ENCODE measurements at places on chromosomes 12 and 14.
A peak's percentile ranks its signal among the peaks of the same experiment; 100 is the strongest.

DNA sequence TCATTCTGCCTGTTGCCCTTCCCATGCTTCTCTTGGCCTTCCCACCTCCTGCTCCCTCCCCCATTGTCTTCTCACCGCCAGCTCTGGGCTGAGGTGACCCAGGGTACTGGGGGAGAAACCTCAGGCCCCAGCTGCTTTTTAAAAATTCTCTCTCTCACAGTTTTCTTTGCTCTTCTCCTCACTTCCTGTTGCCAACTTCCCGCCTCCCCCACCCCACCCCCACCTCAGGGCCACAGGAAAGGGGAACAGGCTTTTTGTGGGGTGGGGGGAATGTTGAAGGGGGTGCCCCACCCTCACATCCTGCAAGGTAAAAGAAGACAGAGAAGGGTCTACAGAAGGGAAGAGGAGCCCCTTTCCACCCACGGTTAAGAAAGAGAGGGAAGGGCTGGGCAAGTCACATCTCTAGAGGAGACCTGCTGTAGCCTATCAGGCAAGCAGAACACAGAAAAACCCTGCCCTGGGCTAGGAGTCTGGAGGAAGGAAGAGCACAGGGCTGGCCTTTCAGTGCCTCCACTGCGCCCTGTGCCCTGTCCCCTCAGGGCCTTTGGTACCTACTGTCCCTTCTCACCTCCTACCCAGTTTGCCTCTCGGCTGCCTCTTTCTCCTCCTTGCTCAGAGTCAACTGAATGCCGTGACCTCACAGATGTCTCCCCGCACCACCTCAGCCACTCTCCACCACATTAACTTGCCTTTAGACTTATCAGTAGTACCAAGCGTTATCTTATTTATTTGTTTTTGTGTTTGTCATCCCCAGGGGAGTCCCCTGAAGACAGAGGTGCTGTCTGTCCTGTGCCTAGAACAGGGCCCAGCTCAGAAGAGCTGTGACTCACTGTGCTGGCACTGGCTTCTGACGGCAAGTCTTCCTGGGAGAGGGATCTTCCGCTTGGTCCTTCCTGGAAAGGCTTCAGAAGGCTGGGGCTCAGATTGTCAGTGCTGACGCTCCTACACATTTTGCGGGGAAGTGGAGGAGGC lies 1.7 kb downstream of the ARHGAP9 start:
- DNase-seq = no peak

DNA sequence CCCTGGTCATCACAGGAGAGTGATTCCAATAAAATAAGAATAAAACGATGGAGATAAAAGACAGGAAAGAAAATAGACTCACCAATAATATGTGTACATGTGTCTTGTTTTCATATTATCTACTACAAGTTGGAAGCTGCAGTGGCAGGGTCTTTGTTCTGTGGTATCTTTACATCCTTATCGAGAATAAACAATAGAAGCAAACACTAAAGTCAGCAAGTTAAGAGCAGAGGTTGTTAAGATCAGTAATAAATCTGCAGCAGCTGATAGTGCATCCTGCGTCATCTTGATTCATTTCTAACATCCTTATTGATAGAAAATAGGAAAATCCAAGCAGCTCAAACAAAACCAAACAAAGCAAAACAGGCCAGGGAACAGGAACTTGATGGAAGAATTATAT lies 107.4 kb downstream of the RPS29 start:
- DNase-seq = no peak

GRCh38 chr12:53336181-53336681 lies at the start of gene SP7:
Gene SP7 (minus strand): TSS chr12:53336354. CDS start chr12:53335646, 708 bp downstream.
- no peak for DNase-seq

- peak; percentile 22 for DNase-seq
Observed at GRCh38 chr14:54776361-54777001, 126.1 kb downstream of the GCH1 start.

DNA sequence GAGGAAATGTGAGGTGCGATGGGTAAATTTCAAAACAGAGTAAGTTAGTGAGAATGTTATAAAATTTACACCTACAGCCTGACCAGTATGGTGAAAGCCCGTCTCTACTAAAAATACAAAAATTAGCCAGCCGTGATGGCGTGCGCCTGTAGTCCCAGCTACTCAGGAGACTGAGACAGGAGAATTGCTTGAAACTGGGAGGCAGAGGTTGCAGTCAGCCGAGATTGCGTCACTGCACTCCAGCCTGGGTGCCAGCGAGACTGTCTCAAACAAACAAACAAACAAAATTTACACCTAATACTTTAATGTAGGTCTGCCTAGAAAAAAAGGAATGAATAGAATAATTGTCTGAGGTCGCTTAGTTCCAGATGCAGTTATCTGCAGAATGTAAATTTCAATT lies 37.6 kb downstream of the SLC2A14 start:
- DNase-seq = no peak

DNA sequence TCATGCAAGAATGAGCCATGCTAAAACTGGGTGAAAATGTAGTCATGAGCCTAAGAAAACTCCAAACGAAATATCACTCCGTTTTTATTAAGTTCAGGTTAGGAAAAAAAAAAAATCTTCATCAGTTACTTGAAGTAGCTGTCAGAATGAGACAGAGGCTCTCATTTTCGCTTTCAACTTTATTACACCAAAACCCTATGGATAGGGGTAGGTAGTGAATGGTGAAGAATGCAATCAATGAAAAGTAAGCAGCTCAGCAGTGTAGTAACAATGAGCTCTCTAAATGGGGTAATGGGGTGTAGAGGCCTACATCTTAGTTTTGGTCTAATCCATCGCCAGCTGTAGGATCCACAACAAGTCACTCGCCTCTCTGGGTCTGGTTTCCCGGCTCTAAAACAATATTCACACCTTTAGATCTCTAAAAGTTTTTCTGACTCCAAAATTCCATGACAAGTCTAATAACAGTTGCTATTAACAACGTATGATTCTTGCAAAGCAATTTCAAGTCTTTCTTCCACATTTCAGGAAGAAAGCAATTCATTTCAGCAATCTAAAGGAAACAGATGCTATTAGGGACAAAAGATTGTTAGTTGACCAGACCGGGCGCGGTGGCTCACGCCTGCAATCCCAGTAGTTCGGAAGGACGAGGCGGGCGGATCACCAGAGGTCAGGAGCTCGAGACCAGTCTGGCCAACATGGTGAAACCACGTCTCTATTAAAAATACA lies 1.7 kb downstream of the BTBD7 start:
- no peak for DNase-seq

DNA sequence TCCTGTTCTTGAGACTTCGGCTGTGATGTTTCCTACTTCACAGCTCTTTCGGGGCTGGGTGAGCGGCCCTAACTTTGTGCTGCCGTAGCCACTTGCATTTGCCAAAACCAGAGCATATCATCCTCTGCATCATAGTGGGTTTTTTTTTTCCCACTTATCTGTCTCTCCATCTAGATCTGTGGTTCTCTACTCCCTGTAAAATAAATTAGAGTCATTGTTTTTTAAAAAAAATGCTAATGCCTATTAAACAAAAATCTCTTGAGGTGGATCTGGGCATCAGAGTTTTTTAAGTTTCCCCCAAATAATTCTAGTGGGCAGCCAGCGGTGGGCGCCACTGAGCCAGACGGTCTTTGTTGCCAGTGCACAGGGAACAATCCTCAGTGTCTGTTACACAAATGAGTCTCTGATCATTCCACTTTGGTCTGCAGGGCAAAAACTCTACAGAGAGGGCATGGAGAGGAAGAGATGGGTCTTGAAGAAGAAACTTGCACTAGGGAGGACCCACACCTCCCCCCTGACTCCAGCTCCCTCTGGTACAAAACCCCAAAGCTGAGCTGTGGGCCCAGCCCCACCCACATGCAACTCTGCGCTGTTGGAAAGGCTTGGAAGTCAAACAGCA lies 62.4 kb upstream of the BCL2L14 start:
- no peak for DNase-seq

- DNase-seq = no peak
Observed at GRCh38 chr12:63151623-63152320, 771 bp upstream of the AVPR1A start.

GRCh38 chr12:80632835-80633234 lies 74.6 kb upstream of the MYF6 start:
- DNase-seq = peak; percentile 14

- no peak for DNase-seq
Observed at GRCh38 chr14:70096866-70097265, 91.9 kb downstream of the SLC8A3 start.

DNA sequence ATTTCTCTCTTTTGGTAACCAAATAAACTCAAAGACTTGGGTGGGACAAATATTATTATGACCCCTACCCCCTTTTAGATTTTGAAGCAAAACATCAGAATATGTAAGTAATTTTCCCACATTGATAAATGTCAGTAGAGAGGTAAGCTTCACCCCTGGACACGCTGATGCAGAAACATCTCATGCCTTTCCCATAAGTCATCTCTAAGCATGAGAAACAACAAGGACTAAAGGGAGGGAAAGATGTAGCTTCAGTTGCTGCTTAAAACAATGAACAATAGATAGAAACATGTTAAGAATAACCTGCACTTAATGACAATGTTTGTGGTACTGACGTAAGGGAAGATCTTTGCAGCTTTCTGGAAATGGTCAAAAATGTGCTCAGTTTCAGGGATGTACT lies 56.3 kb upstream of the SLC8A3 start:
- no peak for DNase-seq

DNA sequence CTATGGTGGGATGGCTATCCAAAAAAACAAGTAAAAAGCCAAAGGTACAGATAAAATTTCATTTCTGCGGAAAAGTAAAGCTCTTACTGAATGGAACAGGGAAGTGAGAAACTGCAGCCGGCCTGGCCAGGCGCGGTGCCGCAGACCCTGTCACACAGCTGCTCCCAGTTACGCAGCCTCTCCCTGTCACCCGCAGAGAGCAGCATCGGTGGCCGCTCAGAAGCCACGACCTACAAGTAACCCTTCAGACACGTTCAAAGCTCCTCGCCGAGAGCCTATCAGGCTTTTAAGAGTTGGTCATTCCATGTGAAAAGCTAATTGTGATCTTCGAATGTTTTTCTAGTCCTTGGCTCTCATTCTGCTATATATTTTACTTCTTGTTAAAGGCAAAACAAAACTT lies 11.0 kb upstream of the ANKLE2 start:
- peak; percentile 10 for DNase-seq

DNA sequence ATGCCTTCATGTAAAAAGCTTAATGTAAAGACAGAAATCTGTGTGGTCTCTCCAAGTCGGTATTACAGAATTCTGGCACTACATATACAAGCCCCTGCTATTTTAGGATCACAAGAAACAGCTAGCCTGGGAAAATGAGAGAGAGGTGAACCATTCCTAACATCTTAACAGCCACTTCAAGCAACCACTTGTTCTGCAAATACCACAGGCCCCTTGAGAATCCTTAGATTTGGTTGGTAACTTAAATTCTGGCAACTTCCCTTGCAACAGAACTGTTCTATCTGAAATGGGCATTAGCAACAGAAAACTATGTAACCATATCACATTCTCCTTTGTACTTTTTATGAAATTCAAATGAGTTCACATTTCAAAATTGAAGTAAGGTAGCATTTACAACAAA lies 68.5 kb downstream of the SPPL3 start:
- DNase-seq = no peak

DNA sequence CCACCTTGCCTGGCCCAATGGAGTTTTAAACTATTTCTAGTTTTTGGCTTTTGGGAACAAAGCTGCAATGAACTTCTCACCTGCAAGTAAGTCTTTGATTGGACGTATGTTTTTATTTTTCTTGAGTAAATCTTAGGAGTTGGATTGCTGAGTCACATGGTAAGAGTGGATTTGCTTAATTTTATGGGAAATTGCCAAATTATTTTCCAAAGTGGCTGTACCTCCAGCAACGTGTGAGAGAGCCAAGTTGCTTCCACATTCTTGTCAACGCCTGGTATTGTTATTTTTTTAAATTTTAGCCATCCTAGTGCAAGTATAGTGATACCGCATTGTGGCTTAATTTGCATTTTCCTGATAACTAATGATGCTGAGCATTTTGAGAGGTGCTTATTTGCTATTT lies 136.6 kb downstream of the LMNTD1 start:
- no peak for DNase-seq

GRCh38 chr12:52351196-52352059 lies 15.9 kb downstream of the KRT85 start:
- DNase-seq = no peak

DNA sequence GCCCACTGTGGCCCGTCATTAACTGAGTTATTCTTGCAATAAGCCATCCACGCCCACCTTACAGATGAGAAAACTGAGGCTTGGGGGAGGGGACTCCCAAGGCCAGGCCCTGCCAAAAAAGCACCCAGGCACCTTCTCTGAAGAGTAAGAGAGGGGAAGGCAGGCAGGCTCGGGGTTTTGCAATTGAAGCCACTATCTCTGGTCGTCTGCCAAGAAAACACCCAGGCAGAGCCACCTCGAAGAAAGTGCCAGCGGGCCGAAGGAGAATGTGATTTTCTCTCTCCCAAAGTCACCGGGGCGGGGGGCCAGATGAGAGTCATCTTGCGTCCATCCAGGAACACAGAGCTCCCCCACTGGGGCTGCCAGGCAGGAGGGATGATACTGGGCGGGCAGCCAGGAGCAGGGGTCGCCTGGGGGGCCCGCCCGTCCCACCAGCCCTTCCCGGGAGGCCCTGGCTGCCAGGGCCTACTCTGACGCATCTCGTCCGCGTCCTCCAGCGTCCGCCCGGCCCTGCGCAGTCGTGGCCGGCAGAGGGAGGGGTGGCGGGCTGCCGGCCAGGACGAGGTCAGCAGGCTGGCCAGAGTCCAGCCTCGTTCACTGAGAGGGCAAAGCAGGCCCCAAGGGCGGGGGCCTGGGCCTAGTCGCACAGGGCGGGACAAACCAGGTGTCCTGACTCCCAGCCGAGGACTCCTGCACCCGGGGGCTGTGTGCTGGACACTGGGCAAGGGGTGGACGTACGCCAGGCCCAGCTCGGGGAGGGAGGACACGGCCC lies 74.3 kb downstream of the RFLNA start:
- DNase-seq = peak; percentile 78

DNA sequence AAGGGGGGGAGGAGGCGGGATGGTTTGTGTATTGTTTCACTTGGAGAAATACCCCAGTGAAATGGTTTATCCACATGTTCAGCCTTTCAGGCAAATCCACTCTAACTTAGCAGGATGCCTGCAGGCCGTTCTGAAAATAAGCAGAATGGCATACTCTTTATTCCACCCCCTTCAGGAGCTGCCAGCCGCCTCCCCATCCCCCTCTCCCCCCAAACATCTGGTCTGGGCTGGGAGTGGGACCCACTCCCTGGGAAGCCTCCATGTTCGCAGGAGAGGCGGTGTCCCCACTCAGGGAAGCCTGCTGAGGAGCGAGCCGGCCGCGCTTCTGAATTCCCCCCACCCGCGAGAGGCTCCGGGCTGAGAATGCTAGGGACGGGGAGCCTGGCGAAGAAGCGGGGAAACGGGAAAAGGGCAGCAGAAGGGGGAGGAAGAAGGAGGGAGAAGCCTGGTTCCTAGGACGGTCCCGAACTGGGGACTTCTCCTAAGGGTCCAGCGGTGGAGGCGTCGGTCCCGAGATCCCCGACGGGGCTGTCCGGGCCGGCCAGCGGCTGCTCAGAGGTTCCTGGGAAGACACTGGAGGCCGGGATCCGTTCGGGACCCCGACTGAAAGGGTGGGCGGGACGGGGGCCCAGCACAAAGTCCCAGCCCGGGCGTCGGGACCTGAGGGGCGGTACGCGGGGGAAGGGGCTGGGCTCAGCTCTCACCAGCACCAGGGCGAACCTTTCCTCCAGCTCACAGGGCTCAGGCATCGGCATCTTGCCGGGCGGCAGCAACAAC lies 666 bp downstream of the FMNL3 start:
- DNase-seq = peak; percentile 41

- no peak for DNase-seq
Observed at GRCh38 chr14:106051796-106052195, 525.4 kb downstream of the TMEM121 start.
